ENCODE measurements at places on chromosomes 7 and 10.

GRCh38 chr10:51910596-51910995 lies 211.2 kb upstream of the CSTF2T start:
- DNase-seq, result no peak

GRCh38 chr7:7756577-7756976 lies 38.2 kb upstream of the RPA3 start:
- no peak for DNase-seq

DNA sequence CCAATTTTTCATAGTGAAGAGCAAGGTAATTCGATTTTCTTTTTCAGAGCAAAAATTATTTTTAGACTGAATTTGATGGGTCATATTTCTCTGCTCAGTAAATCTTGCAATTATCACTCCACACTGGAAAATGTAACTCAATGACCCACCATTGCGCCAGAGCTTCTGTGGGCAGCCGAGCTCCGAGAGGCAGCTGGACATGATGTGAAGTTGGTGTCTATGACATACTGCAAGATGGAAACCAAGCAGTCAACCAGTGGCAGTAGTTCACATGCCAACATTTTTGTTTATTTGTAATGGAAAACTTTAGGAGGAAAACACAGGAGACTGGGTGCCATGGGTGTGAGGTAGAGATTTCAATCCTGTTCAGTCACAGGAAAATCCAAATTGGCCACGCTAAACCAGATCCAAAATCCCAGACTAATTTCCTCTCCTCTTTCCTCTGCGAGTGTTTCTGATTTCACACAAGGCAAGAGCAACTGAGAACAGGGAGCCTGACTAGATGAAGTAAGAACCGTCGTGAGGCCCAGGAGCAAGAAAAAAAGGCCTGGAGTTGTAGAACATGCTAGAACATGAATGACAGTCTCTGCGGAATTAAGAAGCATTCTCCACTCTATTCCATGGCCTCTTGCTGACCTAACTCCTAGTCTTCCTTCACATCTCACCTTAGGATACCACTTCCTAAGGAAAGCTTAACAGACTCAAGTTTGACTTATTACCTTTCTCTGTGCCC lies 39.3 kb downstream of the CALD1 start:
- no peak for DNase-seq

DNA sequence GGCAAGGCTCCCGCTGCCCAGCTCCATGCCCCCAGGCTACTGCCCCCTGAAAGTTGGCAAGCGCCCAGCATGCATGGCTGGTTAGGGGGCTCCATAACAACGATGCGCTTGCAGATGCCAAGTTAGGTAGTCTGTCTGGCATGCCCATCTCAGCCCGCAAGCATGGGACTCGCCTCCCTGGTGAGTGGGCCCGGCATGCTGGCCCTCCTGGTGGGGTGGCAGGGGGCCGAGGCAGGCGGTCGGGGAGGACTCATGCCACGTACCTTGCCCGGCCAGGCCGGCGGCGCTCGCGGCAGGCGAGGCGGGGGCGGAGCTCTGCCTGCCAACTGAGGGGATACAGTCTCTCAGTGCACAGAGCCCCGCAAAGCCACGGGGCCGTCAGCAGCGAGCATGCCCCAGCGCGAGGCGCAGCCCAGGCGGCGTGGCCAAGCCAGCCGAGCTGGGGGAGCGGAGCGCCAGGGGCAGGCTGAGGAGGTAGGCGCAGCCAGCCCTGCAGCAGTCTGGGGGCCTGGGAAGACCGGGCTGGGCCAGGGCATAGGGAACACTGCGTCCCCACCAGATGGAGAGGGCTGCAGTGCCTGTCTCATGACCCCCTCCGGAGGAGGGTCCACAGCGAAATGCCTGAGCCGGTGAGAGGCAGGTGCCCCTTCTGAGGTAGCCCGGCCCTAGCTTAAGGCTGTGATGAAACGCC lies 28.0 kb upstream of the NDST2 start:
- no peak for DNase-seq

DNA sequence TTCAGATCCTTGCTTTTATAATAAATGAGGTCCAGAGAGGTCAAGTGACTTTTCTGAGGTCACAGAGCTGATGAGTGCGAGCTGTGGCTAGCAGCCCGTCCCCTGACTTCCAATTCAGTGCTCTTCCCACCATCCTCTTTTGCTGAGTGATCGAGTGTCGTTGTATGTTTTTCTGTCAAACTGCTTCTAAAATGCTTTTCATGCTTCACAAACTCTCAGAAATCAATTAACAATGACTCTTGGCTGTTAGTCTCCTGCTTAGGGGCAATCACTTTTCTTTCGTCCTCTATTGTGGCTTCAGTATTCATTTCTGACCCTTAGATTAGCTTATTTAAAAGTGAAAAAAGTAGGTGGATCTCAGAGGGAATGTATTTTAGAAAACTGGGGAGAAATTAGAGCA lies 423.7 kb downstream of the DPP6 start:
- DNase-seq, result no peak

DNA sequence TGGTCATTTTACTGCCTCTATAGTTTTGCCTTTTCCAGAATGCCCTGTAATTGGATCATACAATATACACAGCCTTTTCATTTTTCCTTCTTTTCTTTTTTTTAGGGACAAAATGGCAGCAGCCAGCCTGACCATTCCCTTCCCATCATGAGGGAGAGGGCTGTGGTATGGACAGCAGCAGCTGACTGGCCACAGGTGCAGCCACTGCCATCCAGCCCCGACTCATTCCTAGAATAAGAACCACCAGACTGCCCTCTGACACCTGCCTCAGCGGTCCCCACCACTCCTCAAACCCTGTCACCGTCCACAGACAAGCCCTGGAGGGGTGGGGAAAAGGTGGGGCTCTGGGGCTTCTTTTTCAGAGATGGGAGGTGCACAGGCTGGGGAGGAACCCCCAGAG lies 92.8 kb downstream of the EPDR1 start:
- no peak for DNase-seq

DNA sequence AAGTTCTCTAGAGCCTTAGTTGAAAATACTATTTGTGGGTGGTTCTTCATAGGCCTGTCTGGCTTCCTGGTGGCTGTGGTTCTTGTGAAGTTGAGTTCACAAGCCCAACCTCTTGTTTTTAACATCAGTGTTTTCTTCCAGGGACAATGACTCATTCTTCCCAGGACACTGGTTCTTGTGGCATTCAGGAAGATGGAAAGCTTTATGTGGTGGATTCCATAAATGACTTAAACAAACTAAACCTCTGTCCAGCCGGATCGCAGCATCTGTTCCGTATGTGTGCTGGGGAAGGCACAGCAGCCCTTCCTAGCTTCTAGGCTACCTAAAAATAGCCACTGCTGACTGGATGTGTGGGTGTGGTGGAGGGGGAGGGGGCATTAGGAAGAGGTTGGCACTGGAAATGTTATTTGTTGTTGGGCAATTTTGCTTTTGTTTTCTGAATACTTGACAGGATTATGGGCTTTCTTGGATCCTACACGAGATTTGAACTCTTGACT lies 3.9 kb downstream of the LSMEM1 start:
- DNase-seq, result no peak

DNA sequence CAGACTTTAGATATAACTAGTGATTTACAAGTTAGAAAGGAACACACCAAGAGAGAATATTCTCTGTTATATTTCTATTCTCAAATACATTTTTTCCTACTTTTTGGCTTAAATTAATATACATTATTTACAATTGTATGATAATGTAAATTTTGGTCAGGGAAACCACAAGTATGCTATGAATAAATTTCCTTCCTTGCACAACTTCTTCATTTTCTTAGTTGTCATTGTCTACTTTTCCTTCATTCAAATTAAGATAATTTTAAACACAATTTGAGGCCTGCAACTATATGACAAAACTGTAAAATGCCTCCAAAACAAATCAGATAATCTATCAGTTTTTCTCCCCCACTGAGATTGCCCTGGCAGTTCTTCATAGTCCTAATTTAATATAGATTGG lies 131.3 kb downstream of the CDK14 start:
- DNase-seq, result no peak

DNA sequence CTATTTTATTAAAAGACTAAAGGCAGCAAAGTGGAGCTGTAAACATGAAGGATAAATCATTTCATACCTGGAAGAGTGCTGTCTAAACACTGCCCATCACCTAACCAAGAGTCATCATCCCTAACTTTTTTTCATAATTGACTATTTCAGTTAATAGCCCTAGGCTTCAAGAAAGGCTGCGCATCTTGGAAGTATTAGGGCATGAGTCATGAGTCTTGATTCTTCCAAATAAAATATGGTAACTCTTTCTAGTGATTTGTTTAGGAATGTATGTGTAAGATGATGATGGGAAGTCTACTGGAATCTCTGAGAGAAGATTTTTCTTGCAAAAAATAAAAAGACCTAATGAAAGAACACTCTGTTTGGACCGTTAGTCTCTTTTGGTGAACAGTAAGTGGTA lies 207.7 kb upstream of the AHR start:
- no peak for DNase-seq

DNA sequence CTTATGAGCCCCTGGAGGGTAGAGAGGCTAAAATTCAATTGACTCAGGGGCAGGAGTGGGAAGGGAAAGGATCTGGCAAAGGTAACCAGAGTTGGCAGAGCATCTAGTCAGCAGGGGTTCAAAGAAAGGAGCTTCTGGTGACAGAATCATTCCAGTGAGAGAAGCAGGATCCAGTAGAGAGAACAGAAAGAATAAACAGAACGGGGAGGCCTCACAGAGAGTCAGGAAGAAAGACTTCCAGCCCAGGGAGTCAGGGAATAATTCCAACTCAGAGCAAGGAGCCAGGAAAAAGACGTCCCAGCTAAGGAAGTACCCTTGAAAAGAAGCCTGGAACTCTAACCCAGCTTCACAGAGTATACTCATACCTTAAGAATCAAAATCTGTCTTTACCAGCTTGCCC lies 66.6 kb upstream of the CPXM2 start:
- no peak for DNase-seq

DNA sequence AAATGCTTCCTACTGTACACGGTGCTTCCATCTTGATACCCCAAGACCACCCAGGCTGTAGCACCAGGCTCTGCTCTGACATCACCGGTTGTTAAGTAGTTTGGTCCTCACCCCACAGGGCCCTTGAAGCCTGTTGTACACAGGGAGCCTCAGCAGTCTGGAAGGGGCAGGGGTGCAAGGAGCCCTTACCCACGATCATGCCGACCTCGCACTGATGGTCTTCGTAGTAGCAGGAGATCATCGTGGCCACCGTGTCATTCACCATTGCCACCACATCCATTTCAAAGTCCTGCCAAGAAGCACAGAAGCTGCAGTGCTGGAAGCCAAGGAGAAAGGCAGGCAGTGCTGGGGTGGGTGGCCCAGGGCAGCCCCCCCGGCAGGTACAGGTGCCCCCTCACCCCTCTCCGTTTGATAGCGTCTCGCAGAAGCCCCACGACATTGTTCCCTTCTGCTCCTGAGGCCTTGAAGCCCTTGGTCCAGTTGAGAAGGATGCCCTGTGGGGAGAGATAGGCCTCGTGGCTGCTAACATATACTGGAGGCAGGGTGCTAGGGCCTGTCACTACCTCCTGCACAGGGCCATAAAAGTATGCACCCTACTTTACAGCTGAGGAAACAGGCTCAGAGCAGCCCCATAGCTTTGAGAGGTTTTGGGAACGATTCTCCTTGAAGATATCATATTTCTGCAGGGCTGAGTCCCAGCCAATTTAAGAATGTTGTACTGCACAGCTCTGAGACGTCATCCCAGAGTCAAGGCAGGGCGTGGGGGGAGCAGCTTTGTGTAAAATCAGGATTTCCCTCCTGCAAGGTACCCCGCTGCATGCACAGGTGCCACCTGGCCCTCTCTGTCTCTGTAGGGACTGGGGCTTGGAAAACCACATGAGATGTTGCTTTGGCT lies 8.7 kb upstream of the MYL7 start:
- no peak for DNase-seq

DNA sequence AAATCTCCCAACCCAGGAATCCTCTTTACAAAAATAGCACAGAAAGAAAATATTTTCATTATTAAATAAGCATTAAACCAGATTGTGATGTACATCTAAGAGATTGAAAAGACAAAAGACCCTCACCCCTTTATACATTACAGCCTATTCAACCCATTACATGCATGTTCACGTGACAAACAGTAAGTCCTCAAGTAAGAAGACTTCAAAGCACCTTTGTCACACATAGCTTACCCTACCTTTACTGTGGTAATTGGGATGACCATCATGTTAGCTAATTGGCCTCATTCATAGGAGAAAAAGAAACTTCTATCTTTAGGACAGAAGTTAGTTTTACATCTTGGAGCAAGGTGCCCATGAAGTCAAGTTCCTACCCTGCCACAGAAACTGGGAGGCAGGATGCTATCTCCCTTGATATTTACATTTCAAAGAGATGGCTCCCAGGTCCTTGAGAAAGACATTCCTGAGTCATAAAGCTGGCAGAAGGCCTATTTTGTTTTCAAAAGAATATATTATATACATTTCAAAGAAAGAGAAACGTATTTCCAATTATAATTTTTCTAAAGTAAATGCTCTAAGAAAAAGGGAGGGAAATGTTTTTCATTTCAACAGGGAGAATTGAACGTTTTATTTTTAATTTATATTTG lies 48.1 kb downstream of the GNAI1 start:
- no peak for DNase-seq

- DNase-seq, result no peak
Observed at GRCh38 chr7:7569081-7569527, 2.4 kb downstream of the MIOS start.

GRCh38 chr10:81179805-81180452 lies 642.2 kb downstream of the SH2D4B start:
- DNase-seq, result no peak

- no peak for DNase-seq
Observed at GRCh38 chr10:1050145-1050544, 1.2 kb upstream of the IDI1 start.

GRCh38 chr7:130210181-130210935 lies 2.7 kb downstream of the SSMEM1 start:
- DNase-seq, result no peak

GRCh38 chr10:32068569-32068968 lies 12.3 kb upstream of the KIF5B start:
- DNase-seq, result no peak

- no peak for DNase-seq
Observed at GRCh38 chr7:24971333-24972165, 8.4 kb downstream of the OSBPL3 start.

DNA sequence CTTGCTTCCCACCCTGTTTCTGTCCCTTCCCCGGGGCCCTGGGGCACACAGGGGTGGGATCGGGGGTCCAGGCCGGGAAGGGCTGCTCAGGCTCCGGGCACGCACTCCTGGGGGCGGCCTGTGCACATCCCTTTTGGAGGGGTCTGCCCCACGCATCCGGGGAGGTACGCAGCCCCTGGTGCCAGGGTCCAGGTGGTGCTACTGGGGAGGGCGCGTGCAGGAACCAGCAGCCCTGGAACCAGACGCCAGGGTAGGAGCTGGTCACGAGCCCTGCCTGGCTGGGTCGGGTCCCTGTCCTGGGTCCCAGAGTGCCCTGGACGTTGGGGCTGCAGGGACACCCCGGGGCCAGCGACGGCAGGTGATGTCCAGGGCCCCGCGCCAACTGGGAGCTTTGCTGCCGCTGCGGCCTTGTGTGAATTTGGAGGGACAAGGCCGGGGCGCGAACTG lies 53.4 kb downstream of the GLRX3 start:
- no peak for DNase-seq

- no peak for DNase-seq
Observed at GRCh38 chr7:41084381-41084780, 618.5 kb downstream of the INHBA start.

- DNase-seq, result no peak
Observed at GRCh38 chr10:102611514-102612087, 32.7 kb upstream of the TRIM8 start.

- DNase-seq, result no peak
Observed at GRCh38 chr10:92200564-92200963, 90.3 kb downstream of the CPEB3 start.
